Fibroblast of mammary gland (primary cell): ENCODE measurements at places on chromosomes 4 and X.

DNA sequence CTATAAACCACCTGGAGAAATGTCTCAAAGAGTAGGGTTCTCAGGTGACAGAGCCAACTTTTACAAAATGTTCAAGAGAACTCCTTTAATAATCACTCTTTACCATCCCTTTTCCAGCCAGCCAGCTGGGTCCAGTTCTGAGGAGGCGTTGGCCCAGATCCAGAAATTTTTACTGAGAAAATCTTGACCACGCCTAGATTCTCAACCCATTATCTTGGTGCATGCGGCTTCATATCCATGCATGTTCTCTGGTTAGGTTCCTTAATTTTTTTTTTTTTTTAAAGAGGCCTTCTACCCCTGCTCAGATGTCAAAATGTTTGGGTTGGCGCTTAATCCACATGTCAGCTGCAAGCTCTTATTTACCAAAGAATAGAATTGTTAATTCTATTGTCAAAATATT is 12.0 kb upstream of the MAP7D2 start:
- DNase-seq = peak; percentile 28

DNA sequence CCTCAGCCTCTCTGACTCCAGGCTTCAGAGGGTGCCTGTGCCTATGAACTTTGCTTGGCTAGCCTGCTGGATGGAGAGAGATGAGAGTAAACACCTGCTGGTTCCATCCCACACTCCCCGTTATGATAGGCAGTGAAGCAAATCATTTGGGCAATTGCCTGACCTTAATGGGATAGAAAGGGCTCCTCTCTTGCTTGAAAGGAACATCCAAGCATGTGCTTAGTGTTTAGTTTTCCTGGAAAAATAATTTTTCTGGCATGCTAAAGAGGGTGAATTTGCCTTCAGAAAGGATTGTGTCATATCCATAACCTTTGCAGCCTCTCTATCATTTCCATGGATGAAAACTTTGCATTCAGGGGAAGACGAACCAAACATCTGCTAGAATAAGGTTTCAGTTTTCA is 10.8 kb downstream of the PLAC1 start:
- no peak for DNase-seq

DNA sequence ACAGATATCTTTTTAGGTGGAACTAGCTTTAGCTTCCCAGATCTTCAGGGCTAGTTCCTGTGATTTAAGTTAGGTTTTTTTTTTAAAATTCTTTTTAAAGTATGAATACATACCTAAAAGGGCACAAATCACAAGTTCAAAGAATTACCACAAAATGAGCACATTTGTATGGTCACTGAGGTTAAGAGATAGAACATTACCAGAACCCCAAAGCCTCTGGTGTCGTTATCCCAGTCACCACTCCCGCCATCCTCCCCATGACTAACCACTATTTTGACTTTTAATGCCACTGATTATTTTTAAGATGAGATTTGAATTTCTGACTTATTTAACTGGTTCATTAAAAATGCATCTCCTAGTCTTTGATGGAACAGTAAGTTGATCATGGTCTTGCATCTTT is 5.4 kb downstream of the PGK1 start:
- DNase-seq = no peak

DNA sequence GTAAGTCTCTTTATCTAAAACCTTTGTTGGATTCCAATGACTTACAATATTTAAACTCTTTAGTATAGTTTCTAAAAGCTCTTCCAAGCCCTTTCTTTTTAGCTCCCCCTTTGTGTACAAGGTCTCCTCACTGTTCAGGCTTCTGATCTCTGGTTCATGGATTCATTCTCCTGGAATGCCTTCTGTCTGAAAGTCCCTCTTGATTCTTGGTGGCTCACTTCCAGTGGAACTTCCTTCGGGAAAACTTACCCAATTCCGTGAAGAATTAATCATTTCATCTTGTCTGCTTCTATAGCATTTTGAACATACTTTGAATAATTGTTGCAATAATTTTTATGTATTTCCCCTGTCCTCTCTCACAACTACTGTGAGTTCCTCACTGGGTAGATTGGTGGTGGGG is 3.6 kb downstream of the ARHGAP24 start:
- DNase-seq = peak; percentile 80

GRCh38 chr4:183448436-183448835 is 4.0 kb downstream of the CDKN2AIP start:
- DNase-seq = peak; percentile 11

DNA sequence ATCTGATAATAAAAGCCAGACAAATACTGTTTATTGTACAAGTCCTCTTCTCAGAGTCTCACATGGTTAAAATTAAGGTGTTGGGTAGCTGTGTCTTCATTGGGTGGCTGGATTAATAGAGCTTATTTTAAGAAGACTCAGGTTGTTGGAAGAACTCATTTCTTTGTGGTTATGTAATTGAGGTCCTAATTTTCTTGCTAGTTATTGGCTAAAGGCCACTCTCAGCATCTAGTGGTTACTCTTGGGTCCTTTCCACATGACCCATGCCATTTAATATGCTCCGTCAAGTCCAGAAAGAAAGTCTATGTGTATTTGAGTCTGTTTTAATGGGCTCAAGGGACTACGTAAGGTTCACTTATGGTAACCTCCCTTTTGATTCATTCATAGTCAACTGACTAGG is 1668.6 kb upstream of the AGA start:
- DNase-seq = no peak

DNA sequence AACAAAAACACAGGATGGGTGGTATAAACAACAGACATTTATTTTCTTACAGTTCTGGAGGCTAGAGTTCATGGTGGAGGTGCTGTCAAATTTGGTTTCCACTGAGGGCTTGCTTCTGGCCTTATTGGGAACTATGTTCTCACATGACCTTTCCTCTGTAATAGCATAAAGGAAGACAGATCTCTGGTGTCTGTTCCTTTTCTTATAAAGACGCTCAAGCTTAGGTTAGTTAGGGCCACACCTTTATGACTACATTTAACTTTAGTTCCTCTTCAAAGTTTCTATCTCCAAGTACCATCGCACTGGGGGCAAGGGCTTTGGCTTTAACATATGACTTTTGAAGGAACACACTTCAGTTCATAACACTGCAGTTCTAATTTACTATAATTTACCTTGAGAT is 543.8 kb upstream of the CPEB2 start:
- DNase-seq = no peak
